ENCODE measurements at places on chromosomes 2 and 18. TPM values are rescaled to one million over a fixed set of nuclear protein-coding genes. Genes with fewer than 3 reads are reported as not detected.

- DNase-seq = no peak
These were observed 67.0 kb downstream of the CACNB4 start for GRCh38 chr2:152031747-152032306.

Gene CENPA
- 16.6 TPM for total RNA-seq

Gene PEX13
- 20.0 TPM for total RNA-seq

GRCh38 chr2:143468341-143468888 lies 339.2 kb downstream of the ARHGAP15 start:
- DNase-seq = no peak

DNA sequence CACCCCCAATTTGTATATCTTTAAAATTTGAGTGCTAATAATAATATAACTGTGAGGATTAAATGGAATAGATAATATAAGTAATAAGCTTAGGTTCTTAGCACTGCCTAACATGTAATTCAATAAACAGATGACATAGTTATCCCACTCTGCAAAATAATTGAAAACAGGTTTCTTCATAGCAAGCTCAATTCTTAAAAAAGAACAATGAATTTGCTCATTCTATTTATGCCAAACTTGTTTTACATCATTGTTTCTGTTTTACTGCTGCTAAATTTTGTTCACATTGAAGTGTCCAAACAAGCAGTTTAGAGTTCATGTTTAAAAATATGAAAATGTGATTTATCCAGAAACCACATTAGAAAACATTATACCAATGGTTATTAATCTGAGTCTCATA lies 217.0 kb downstream of the MBD5 start:
- no peak for DNase-seq

Gene ELOA2
- not detected for total RNA-seq

Gene PTPRM
- total RNA-seq = 10.4 TPM

DNA sequence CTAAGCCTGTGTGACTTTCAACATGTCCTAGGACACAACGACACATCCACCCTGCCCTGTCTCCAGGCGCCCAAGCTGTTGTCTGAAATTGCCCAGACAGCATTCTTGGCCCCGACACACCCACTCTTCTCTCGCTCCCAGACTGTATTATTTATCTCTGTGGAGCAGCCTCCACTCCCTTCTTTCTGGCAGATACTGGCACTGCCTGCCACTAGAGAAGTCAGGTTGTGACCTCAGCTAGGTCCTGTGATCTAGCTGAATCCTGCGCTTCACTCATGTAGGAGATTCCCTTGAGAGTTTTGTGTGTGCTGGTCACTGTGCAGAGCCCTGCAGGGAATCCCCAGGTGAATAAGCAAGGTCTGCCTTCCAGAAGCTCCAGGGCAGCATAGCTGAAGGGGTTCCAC lies 77.1 kb upstream of the TNP1 start:
- no peak for DNase-seq

Gene EML6
- total RNA-seq = 0.44 TPM

DNA sequence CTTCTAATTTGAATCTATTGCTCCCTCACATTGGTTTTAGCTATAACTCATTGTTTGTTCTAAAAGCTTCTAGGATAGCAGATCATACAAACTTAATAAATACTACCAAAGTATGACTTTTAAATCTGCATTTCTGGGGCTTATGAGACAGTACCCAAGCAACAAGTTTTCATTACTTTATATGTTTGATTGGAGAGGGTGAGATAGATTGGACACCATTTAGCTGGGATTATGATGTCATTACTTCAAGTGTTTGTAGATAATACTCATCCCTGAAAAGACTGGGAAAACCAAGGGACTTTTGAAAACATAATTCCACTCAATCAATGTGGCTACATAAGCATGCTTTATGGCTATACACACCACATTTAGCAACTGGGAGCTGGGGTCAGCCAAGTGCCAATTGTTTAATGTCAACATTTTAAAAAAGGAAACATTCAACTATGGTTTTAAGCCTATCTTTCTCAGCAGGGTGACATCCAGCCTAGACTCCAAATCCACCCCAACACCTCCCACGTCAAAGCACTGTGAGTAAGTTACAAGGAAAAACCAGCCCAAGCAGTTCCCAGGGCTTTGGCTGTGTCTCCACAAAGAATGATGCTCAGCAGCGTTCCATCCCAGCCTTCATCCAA lies 119.9 kb downstream of the ETAA1 start:
- no peak for DNase-seq

DNA sequence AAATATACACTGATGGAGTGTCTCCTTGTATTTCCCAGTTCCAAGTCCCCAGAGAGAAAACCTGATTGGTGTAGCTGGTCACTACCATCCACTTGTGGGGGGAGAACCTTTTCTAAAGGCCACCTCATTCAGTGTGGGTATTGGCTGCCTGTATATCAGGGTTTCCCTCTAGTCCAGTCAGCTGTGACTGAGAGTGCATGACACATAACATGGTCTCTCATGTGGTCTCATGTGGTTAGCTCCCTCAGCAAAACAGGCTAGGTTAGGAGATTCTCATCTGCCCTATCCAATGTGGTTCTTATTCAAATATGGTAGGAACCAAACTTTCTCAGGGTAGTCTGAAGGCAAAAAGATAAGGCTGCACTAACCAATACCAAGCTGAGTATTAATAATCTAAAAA lies 4.1 kb upstream of the GORASP2 start:
- no peak for DNase-seq

GRCh38 chr18:55079067-55079466 lies 119.8 kb upstream of the CCDC68 start:
- no peak for DNase-seq

Gene SERPINB3
- total RNA-seq = not detected

- DNase-seq = no peak
These were observed 10.8 kb downstream of the GGCX start for GRCh38 chr2:85550486-85550885.

DNA sequence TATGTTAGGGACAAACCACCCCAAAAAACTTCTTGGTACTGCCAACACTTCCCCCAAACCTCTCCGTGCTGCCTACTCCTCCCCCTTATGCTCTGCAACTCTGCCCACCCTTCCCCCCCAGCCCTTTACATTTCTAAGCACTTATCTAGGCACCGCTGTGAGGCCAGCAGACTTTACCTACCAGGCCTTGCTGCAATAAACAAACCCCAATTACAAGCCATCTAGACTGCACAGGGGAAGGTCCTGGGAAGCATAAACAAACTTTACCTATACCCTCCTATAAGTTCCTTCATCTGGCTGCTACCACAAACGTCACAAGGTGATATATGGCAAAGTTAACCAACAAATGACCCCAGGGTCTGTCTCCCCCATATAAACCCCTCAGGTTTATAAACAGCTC lies 259.4 kb upstream of the GULP1 start:
- no peak for DNase-seq

- no peak for DNase-seq
These were observed 31.0 kb upstream of the ASPRV1 start for GRCh38 chr2:69992310-69993047.

Gene PCARE
- total RNA-seq = not detected

GRCh38 chr2:231367178-231367577 lies 28.3 kb upstream of the B3GNT7 start:
- DNase-seq = no peak

Gene STARD6
- 0.54 TPM for total RNA-seq

Gene PRSS56
- not detected for total RNA-seq

GRCh38 chr2:21453723-21454450 lies 330.1 kb downstream of the TDRD15 start:
- no peak for DNase-seq

Gene SCN2A
- not detected for total RNA-seq

- DNase-seq = no peak
These were observed 246.0 kb upstream of the CXCR4 start for GRCh38 chr2:136363900-136364299.

GRCh38 chr2:39913648-39914461 lies 134.8 kb upstream of the THUMPD2 start:
- no peak for DNase-seq

DNA sequence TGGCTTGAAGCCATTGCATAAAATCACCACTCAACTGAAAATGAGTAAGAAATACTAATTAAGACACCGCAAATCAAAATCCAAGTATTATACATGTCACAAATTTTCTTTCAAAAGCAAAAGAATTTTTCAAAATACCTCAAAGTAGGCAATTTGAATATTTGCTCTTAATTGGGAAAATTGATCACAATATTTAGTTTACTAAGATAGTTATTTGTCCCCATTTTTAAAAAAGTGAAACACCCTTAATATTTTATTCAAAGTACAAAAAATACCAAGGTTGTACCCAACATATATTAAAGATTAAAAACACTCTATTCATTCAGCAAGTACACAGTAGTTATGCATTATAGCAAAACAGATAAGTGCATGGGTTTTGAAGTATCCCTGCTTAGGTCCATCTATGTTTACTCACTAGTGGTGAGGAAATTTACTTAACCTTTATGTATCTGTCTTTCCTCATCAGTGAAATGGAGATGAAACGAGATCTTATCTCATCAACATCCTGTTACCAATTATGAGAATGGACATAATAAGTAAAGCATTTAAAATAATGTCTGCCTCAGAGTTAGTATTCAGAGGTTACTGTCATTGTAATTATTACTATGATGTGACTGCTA lies 35.1 kb downstream of the VPS54 start:
- DNase-seq = no peak

Gene CPO
- total RNA-seq = not detected

Gene GALNT13
- total RNA-seq = not detected
